CD8-positive, alpha-beta memory T cell (primary cell): ENCODE measurements at places on chromosomes 16 and 17. TPM values are rescaled to one million over a fixed set of nuclear protein-coding genes. Genes with fewer than 3 reads are reported as not detected.

The TBC1D3C gene
- total RNA-seq, result 1.6 TPM

- no peaks in the 10 kb centered on the region for H3K27me3 ChIP-seq
- H3K36me3 ChIP-seq, result peaks cover 31% of the 10 kb centered on the region
- H3K4me3 ChIP-seq, result no peak overlapping the region
These were observed 31.1 kb upstream of the CARMIL2 start for GRCh38 chr16:67613808-67614207.

DNA sequence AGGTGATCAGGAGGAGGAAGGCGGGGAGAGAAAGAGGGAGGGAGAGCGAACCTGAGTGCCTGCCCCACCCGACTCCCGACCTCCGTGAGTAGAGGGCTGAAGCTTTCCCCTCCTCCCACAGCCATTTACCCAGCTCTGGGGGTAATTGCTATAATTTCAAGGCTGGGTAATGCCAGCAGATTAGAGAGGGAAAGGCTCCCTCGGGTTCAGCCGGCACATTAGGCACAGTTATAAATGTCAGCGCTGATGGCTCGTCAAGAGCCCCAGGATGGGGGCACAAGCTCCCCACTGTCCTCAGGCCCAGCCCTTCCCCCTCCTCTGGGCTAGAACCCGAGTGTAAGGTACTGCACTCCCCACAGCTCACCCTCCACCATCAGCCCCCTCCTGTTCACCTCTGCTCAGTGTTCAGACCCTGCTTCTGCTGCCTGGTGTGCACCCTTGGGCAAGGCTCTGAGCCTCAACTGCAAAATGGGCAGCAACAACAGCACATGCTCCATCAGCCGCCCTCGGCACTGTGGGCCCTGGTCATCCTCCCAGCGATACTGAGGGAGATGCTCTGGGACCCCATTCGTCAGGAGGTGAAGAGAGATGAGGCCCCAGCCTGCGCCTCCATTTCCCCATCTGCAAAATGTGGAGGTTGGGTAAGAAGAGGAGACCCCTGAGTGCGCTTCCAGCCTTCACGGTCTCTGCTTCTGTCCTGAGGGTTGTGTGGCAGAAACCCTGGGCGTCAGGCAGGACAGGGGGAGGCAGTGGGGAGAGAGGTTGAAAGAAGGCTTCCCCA lies 77.2 kb downstream of the NT5M start:
- H3K36me3 ChIP-seq, result no peaks in the 10 kb centered on the region
- no peaks in the 10 kb centered on the region for H3K4me1 ChIP-seq
- DNase-seq, result no peak
- no peak overlapping the region for H3K27ac ChIP-seq
- H3K4me3 ChIP-seq, result no peak overlapping the region

The ITGAE gene
- total RNA-seq, result 46.6 TPM

- H3K4me3 ChIP-seq, result no peak overlapping the region
- DNase-seq, result no peak
- H3K36me3 ChIP-seq, result peaks cover 48% of the 10 kb centered on the region
- H3K4me1 ChIP-seq, result no peaks in the 10 kb centered on the region
These were observed 12.8 kb downstream of the CEP95 start for GRCh38 chr17:64519601-64520000.

- H3K27ac ChIP-seq, result no peak overlapping the region
- DNase-seq, result no peak
- no peaks in the 10 kb centered on the region for H3K27me3 ChIP-seq
- peaks cover 77% of the 10 kb centered on the region for H3K4me1 ChIP-seq
- no peaks in the 10 kb centered on the region for H3K36me3 ChIP-seq
These were observed 139.4 kb downstream of the CCDC182 start for GRCh38 chr17:57605675-57606105.

- H3K27ac ChIP-seq, result no peak within 1 kb of the TSS
- DNase-seq, result peak; percentile 89
- peaks cover 24% of the 10 kb centered on the region for H3K27me3 ChIP-seq
- H3K4me3 ChIP-seq, result peak within 1 kb of the TSS; percentile 40
These were observed at the start of gene NXN for GRCh38 chr17:979539-980405. Gene NXN (minus strand): TSS chr17:979776.

- no peaks in the 10 kb centered on the region for H3K4me1 ChIP-seq
- no peak overlapping the region for H3K27ac ChIP-seq
- no peak overlapping the region for H3K4me3 ChIP-seq
- no peak for DNase-seq
- no peaks in the 10 kb centered on the region for H3K36me3 ChIP-seq
These were observed 102.9 kb upstream of the NPEPPS start for GRCh38 chr17:47427985-47428384.

The CDRT15L2 gene
- not detected for total RNA-seq
